Adipose tissue (tissue), 3 donors: ENCODE measurements at places on chromosomes 5 and 9. TPM values are rescaled to one million over a fixed set of nuclear protein-coding genes. Genes with fewer than 3 reads are reported as not detected.

PRDM9 gene
- not detected for polyA plus RNA-seq

TRPM6 gene
- polyA plus RNA-seq: 0.22 TPM

DPYSL3 gene
- 77.3 TPM for polyA plus RNA-seq

SREK1IP1 gene
- 5.5 TPM for polyA plus RNA-seq

FBN2 gene
- 0.01 TPM for polyA plus RNA-seq

SKP1 gene
- 234 TPM for polyA plus RNA-seq

PFN3 gene
- not detected for polyA plus RNA-seq

NAA35 gene
- polyA plus RNA-seq: 7.3 TPM
